Fibroblast of skin of right quadriceps (primary cell): ENCODE measurements at places on chromosomes 6 and 20.

GRCh38 chr20:38545771-38546170, 35.2 kb upstream of the ADIG start:
- no peak for DNase-seq

DNA sequence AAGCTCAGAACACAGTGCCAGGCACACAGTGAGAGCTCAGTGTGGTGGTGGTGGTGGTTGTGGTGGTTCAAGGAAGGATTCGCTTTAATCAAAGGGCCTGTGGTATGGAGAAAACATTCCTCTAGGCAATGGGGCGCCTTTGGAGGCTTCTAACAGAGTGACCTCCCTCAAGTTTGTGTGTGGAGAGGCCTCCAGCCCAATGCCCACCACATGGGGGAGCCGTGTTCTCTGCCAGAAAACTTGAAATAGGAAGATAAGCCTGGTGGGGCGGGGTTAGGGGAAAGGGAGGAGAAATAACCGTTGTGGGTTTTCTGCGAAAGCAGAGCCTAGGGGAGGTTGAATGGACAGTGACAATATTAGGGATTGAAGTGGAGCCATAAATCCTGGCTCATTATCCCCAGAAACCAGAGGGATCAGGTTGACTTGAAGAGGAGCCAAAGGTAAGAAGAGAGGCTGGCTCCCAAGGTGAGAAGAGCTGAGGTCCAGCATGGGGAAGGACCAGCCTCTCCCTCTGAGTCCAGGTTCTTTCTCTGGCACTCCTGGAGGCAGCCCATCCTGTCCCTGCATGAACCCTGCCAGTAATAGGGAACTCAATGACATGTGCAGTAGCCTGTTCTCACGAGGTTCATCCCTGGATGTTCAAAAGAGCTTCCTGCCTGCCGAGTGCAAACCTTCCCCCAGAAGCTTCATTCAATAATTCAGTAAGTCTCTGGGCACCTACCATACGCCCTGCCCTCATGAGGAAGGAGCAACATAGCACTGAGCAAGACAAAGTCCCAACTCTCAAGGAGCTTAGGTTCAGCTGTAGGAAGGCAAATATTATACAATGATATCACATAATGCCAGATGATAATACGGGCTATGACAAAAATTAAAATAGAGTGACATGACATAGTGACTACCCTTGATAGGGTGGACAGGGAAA, 51.4 kb downstream of the TGM2 start:
- DNase-seq: peak; percentile 27

GRCh38 chr6:17107863-17108262, 6.0 kb downstream of the STMND1 start:
- peak; percentile 45 for DNase-seq

- DNase-seq: no peak
Observed at GRCh38 chr6:127510876-127511275, 8.3 kb downstream of the MTCL3 start.

GRCh38 chr6:141641406-141641805, 491.3 kb upstream of the GJE1 start:
- DNase-seq: no peak

- DNase-seq: no peak
Observed at GRCh38 chr6:92647630-92648029, 771.7 kb downstream of the EPHA7 start.

DNA sequence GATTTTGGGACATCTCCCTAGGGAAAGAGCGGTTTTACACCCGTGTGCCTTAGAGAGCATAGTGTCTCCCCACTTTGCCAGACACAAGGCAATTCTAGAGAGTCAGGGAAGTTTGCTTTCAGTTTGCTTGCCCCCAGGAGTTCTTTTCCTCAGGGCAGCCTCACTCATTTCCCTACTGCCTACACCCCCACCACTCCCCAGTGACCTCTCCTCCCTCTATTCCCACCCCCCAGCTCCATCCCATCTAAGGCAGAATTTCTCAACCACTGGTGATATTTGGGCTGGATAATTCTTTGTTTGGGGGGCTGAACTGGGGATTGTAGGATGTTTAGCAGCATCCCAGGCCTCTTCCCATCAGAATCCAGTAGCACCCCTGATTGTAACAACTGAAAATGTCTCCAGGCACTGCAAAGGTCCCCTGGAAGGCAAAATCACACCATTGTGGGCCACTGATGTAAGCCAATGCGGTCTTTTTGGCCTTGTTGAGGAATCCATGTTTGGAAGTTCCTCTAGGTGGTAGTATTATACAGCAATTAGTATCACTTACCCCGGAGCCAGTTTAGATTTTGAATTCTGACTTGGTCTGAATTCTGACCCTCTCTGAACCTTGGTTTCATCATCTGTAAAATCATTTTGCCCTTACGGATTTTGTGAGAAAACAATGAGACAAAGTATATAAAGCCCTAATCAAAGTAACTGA, 1.3 kb downstream of the EPPIN start:
- DNase-seq: peak; percentile 17

DNA sequence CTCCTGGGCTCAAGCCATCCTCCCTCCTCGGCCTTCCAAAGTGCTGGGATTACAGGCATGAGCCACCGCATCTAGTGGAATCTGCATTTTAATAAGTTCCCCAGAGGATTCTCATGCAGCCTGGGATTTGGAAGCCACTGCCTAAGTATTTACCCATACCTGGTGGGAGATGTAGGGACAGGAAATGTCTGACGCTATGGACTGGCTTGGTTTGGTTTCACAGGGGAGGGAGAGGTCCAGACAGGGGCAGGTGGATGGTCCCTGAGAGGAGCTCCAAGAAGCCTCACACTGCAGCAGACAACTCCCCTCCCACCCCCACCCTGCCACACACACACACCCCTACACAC, 4.4 kb downstream of the VSTM2L start:
- DNase-seq: no peak

GRCh38 chr6:102853249-102853955, 1459.9 kb downstream of the GRIK2 start:
- no peak for DNase-seq

DNA sequence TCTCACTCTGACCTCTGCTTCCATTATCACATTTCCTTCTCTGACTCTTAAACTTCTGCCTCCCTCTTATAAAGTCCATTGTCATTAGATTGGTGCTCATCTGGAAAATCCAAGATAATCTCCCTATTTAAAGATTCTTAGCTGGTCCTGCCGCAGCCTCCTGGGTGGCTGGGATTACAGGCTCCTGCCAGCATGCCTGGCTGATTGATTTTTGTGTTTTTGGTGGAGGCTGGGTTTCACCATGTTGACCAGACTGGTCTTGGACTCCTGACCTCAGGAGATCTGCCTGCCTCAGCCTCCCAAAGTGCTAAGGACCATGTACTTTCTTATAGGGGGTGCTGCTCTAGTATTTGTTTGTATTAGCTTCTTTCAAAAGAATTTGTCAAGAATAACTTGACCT, 5.3 kb upstream of the RPF2 start:
- DNase-seq: no peak

DNA sequence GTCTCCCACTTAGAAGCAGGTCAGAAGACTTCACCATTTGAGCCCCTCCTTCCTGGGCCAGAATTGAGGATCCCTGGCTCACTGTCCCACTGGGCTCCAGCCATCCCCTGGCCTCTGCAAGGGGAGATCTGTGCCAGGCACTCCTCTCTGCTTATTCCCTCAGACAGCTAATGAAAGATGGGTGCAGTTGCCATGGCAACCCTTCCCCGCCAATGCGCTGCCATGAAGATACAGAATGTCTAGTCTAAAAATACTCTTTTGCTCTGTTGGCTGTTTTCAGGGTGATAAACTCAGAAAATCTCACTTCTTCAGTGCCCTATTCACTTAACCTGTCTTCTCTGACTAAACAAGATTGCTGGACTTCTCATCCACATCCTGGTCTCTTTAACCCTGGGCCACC, 13.6 kb upstream of the TTLL2 start:
- no peak for DNase-seq

- no peak for DNase-seq
Observed at GRCh38 chr6:169213814-169214520, 39.7 kb downstream of the THBS2 start.

DNA sequence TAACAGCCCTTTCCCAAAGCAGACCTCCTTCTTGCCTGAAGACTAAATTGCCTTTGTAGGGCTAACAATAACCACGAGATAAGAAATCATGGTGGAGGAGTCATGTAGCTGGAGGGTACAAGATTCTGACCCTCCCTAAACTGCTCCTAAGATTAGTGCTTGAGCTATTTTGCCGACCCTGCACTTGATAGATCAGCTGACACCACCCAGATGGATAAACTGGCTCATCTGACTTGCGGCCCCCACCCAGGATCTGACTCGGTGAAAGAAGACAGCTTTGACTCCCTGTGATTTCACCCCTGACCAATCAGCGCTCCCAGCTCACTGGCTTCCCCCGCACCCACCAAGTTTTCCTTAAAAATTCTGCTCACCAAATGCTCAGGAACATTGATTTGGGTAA, 57.6 kb upstream of the UNC93A start:
- DNase-seq: no peak

- DNase-seq: peak; percentile 33
Observed at GRCh38 chr6:134875367-134875766, 74.5 kb downstream of the ALDH8A1 start.

DNA sequence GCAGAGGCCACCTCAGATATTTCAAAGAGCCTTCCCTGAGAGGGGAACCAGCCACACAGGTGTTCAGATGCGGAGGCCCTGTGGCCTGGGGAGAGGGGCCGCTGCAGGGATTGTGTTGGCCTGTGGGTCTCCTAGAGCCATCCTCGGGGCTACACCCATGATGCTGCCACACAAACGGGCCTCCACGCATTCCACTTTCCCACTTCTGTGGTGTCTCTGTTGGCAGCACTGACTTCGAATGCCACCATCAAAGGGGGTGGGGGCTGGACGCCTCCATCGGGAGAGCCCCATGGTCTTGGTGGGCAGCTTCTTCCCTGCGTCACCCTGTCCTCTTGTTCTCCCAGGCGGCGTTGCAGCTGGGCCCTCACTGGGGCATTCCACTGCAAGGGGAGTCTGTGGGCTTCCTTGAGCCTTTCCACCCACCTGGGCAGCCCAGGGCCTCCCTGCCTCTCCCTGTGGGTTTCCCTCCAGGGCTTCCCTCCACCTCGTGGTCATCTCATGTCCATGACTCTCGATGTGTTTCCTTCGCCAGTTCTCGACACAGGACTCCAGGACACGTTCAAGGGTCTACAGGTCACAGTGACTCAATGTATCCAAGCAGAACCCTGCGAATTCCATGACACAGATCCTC, 145.5 kb downstream of the ERMARD start:
- DNase-seq: no peak

GRCh38 chr20:32440069-32440757, 82.1 kb downstream of the ASXL1 start:
- no peak for DNase-seq

- no peak for DNase-seq
Observed at GRCh38 chr20:20084296-20084752, 32.0 kb downstream of the CFAP61 start.

- no peak for DNase-seq
Observed at GRCh38 chr6:22119500-22119899, 177.3 kb downstream of the PRL start.

DNA sequence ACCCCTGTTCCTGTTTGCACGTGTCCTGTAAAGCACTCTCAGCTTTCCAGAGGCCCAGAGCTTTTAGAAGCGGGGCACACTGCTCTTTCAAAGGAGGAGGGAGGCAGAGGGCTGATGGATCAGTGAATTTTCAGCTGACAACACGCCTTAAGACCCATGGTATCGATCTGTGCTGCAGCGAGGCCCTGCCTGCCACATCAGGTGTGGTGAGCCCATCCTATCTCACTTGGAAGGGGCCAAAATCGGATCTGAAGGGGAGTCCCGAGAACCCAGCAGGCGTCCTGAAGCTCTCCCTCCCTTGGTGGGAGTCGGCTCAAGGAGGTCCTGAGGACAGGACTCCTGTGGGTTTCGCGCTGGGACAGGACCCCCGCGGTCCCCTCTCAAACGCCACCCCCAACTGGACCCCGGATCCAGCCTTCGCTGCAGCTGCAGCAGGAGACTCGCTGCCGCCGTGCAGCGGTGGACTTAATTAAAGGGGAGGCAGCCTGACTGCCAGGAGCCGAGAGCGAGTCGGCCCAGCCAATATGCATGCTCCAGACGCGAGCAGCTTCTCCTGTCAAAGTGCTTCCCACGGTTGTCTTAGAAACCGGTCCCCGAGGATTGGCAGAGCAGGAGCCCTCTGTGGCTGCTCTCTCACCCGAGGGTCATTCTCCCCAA, 580.0 kb upstream of the ZNF337 start:
- DNase-seq: peak; percentile 0

- DNase-seq: no peak
Observed at GRCh38 chr6:2697291-2697690, 53.4 kb downstream of the MYLK4 start.

- DNase-seq: no peak
Observed at GRCh38 chr20:37896932-37897548, 5.9 kb upstream of the VSTM2L start.
